ENCODE measurements at places on chromosomes 7 and 10. TPM values are rescaled to one million over a fixed set of nuclear protein-coding genes. Genes with fewer than 3 reads are reported as not detected.

PON1 gene
- not detected for total RNA-seq

MUC12 gene
- 0.23 TPM for total RNA-seq

MUC3A gene
- total RNA-seq, result not detected

HYAL4 gene
- total RNA-seq, result not detected

SFMBT2 gene
- total RNA-seq, result 0.86 TPM

BMPER gene
- total RNA-seq, result 18.8 TPM

EBLN1 gene
- total RNA-seq, result not detected

CYP2C18 gene
- total RNA-seq, result not detected

KEL gene
- not detected for total RNA-seq

RBP4 gene
- total RNA-seq, result 0.59 TPM

BTBD16 gene
- total RNA-seq, result not detected

ERVW-1 gene
- not detected for total RNA-seq

PILRA gene
- total RNA-seq, result not detected

LIPM gene
- total RNA-seq, result 0.13 TPM

NPSR1 gene
- total RNA-seq, result not detected

FLNC gene
- 324 TPM for total RNA-seq

ZNF92 gene
- 2.5 TPM for total RNA-seq

HHEX gene
- 9.2 TPM for total RNA-seq

TAS2R3 gene
- total RNA-seq, result 2.0 TPM

TLX1 gene
- not detected for total RNA-seq

OR2A12 gene
- total RNA-seq, result not detected

HABP2 gene
- not detected for total RNA-seq

GJC3 gene
- total RNA-seq, result not detected

ASZ1 gene
- total RNA-seq, result not detected

SGCE gene
- total RNA-seq, result 116 TPM

MPP7 gene
- total RNA-seq, result 0.92 TPM

KLLN gene
- total RNA-seq, result 0.46 TPM

GNAT3 gene
- not detected for total RNA-seq

TNS3 gene
- 74.0 TPM for total RNA-seq

ZNF655 gene
- 62.3 TPM for total RNA-seq

CACNA2D1 gene
- total RNA-seq, result 134 TPM

CTAGE4 gene
- 0.36 TPM for total RNA-seq

CCDC3 gene
- 64.4 TPM for total RNA-seq

TDRD1 gene
- total RNA-seq, result 0.13 TPM

GFRA1 gene
- total RNA-seq, result 0.39 TPM

MLXIPL gene
- total RNA-seq, result 0.39 TPM

PVRIG gene
- not detected for total RNA-seq

ARMH3 gene
- 11.7 TPM for total RNA-seq

ACSM6 gene
- total RNA-seq, result not detected

OGDHL gene
- 0.26 TPM for total RNA-seq

AKAP9 gene
- 33.9 TPM for total RNA-seq

VENTX gene
- total RNA-seq, result not detected

PAPOLB gene
- 0.07 TPM for total RNA-seq

BRAT1 gene
- 22.8 TPM for total RNA-seq

UNCX gene
- total RNA-seq, result not detected

RNF133 gene
- total RNA-seq, result 0.46 TPM

AOAH gene
- not detected for total RNA-seq

Measured in smooth muscle cell of the pulmonary artery (primary cell).